ENCODE measurements at places on chromosomes 11 and 22.

DNA sequence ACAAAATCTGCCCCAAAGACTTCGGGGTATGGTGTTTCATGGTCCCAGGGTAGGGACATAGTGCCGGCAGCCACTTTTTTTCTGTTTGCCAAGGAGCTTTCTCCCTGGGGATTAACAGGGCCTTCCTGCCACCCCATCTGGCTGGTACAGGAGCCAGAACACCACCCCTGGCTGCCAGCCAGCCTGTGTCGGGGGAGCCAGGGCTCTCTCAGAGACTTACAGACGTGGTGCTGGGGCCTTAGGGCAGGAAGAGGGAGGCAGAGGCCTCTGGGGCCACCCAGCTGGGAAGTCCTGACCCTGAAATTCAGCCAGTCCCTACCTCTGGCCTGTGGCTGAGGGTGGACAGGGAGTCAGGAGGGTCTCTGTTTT is 52.4 kb upstream of the CDON start:
- DNase-seq, result no peak

- no peak for DNase-seq
Measured at GRCh38 chr22:30823015-30823370, 128.3 kb downstream of the OSBP2 start.

GRCh38 chr11:88266919-88267318 is 70.6 kb downstream of the CTSC start:
- no peak for DNase-seq

- DNase-seq, result no peak
Measured at GRCh38 chr11:69010361-69010891, 2.6 kb downstream of the MRGPRF start.

DNA sequence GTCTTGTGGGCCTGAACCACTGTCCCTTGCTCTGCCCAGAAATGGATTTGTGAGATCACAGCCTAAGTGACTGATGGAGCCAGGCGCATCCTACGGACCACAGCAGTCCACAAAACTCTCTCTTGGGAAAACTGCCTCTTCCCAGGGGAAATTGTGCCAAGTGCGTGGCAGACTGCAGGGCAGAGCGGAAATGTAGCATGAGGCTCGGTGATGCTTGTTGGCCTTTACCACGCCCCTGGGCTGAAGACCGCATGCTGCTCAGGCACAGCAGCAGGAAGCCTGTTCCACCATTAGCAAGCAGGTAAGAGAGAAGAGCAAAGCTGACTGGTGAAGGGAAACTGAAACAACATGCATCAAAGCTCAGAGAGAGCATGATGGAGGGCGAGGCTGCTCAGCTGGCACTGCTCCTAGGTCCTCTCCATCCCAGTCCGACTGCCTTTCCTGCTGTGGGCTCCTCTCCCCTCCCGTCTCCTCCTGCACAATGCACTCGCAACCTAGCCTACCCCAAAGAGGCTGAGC is 26.5 kb upstream of the SCARF2 start:
- peak; percentile 81 for DNase-seq

DNA sequence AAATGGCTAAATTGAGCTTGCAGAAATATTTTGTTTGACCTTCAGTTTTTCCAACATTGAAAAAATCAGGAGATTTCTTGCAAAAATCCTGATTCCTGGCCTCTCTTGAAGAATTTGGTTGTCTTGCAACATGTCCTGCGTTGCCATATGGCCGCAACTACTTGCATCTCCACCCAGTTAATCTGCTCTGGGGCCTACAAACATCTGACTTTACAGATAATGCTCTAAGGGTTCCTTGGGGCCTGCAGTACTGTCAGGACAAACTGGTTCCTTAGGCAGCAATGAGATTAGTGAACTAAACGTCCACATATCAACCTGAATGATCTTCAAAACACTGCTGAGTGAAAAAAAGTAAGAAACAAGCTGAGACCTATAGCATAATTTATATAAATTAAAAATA is 36.6 kb upstream of the FEZ1 start:
- DNase-seq, result no peak

- DNase-seq, result no peak
Measured at GRCh38 chr22:33917744-33918406, 2.4 kb downstream of the LARGE1 start.

DNA sequence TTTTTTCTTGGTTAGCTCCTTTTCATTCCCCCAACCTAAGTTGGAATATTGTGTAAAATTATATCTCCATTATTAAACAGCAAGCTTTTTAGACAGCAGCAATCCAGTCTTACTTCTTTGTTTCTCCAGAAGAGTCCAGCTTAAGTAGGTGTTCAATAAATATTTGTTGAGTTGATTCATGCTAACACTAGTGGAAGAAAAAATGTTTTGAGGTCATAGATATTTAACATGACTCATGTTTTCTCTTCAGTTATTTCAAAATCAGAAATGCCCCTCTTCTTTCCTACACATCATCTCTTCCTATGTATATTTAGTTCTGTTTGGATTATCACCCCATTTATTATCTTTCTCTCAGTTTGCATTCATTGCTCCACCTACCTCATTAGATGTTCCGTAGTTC is 20.3 kb downstream of the CCDC83 start:
- no peak for DNase-seq

DNA sequence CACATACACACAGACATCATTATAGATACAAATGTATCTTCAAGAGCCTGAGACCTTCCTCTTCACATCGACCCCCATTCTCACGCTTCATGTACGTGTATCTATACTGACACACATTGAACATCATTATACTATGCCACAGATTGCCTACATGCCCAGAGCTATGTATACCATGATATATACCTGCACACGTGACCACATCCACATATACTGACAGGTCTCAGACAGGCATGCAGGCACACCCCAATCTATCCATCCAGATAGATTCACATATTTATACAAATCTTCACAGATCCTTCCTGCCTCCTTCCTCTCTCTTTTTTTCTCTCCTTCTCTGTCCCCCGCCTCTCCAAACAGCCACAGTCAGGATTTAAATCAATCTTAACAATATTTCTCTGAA is 140.1 kb downstream of the CEP164 start:
- no peak for DNase-seq

- DNase-seq, result no peak
Measured at GRCh38 chr11:85301895-85302678, 325.1 kb downstream of the DLG2 start.

DNA sequence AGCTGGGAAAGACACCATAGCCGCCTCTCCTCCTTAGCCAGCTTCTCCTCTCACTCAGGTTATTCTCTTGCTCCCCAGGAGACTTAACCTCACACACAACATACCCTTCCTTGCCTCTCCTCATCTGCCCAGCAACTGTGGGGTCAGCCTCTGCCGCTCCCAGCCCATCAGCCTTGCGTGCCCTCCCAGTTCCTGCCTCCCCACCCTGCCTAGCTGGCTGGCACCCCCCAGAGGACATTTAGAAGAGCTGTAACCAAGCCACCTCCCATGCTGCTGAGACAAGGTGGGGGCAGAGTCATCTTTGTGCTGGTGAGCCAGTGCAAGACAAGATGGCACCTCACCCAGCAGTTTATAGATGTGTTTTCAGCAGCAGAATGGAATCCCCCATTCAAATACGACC is 38.2 kb downstream of the TOM1 start:
- DNase-seq, result no peak

- no peak for DNase-seq
Measured at GRCh38 chr22:26744892-26745808, 87.8 kb downstream of the MIAT start.

- DNase-seq, result no peak
Measured at GRCh38 chr11:23991165-23991539, 505.7 kb upstream of the LUZP2 start.

GRCh38 chr22:22897091-22897490 is 9.5 kb downstream of the IGLL5 start:
- no peak for DNase-seq

DNA sequence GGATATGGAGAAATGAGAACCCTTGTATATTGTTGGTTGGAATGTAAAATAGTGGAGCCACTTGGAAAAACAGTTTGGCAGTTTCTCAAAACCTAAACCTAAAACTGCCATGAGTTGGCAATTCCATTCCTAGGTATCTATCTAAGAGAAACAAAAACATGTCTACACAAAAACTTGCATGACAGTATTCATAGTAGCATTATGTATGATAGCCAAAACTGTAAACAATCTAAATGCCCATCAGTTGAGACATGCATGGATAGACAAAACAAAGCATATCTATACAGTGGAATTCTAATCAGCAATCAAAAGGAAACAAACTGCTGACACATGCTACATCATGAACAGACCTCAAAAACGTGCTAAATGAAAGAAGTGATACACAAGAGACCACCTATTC is 34.9 kb downstream of the TRAF6 start:
- no peak for DNase-seq

All from CD4-positive, alpha-beta T cell treated with Interleukin-17A for 1 hour (primary cell).